ENCODE measurements at places on chromosomes 2 and 18. TPM values are rescaled to one million over a fixed set of nuclear protein-coding genes. Genes with fewer than 3 reads are reported as not detected.

Gene TTC39C
- total RNA-seq: 33.3 TPM

Gene COMMD1
- total RNA-seq: 50.3 TPM

Gene IL1B
- total RNA-seq: 0.15 TPM

Gene SALL3
- not detected for total RNA-seq

Gene CNTNAP5
- not detected for total RNA-seq

Gene KDSR
- 36.9 TPM for total RNA-seq

Gene SERPINB13
- not detected for total RNA-seq

Gene SLC8A1
- total RNA-seq: 80.3 TPM

Gene BAZ2B
- 28.9 TPM for total RNA-seq

Gene ABHD1
- total RNA-seq: under 0.01 TPM

Gene CD8B
- not detected for total RNA-seq

Gene ABCB11
- total RNA-seq: under 0.01 TPM

Gene SAG
- total RNA-seq: not detected

Gene SERPINB2
- 6.5 TPM for total RNA-seq

Gene OSBPL6
- total RNA-seq: 2.2 TPM

Gene UGT1A6
- total RNA-seq: not detected

Gene PDE1A
- total RNA-seq: 26.5 TPM

Gene ADD2
- total RNA-seq: not detected

Gene CDH2
- total RNA-seq: 6.3 TPM

Gene UGT1A5
- not detected for total RNA-seq

Gene CUL3
- 45.0 TPM for total RNA-seq

Gene FAM117B
- total RNA-seq: 1.7 TPM

Gene MC2R
- total RNA-seq: not detected

Gene OSBPL1A
- 59.2 TPM for total RNA-seq

Gene ETAA1
- total RNA-seq: 11.6 TPM

Gene PSME4
- total RNA-seq: 28.6 TPM

Gene SERPINB4
- total RNA-seq: not detected

Gene DOK6
- total RNA-seq: 5.6 TPM

Gene CCDC141
- 0.29 TPM for total RNA-seq

Gene MOCOS
- total RNA-seq: 5.5 TPM

Gene GNAL
- total RNA-seq: 0.15 TPM

Gene DLGAP1
- total RNA-seq: 3.1 TPM

Gene MOGAT1
- not detected for total RNA-seq

Gene SLC30A3
- 0.15 TPM for total RNA-seq

Gene SCN7A
- total RNA-seq: 16.4 TPM

Gene CLEC4F
- total RNA-seq: not detected

Gene GALNT13
- 0.17 TPM for total RNA-seq

Gene WDR54
- 36.4 TPM for total RNA-seq
